ENCODE measurements at places on chromosomes 4 and X.

DNA sequence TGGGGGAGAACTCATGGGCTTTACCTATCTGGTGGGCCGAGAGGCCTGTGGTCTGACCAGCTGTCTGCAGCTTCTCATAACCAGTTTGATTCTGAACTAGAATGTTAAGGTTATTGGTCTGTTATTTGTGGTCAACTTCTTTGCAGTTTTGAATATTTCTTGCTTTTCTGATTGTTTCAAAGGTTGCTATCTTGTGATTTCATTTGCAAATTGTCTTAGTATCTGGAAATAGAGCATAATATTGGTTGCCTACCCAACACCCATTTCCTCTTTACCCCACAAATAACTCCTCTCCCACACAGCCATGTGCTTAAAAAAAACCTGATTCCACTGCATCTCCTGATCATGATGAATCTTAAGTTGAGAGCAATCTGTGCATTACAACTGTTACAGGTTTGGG lies 39.1 kb upstream of the BMP2K start:
- no peak for DNase-seq

- DNase-seq, result no peak
Observed at GRCh38 chr4:148649652-148650331, 207.6 kb upstream of the NR3C2 start.

GRCh38 chrX:49174723-49175122 lies 3.0 kb downstream of the PLP2 start:
- DNase-seq, result no peak

- no peak for DNase-seq
Observed at GRCh38 chrX:981791-982626, 230.4 kb downstream of the CRLF2 start.

DNA sequence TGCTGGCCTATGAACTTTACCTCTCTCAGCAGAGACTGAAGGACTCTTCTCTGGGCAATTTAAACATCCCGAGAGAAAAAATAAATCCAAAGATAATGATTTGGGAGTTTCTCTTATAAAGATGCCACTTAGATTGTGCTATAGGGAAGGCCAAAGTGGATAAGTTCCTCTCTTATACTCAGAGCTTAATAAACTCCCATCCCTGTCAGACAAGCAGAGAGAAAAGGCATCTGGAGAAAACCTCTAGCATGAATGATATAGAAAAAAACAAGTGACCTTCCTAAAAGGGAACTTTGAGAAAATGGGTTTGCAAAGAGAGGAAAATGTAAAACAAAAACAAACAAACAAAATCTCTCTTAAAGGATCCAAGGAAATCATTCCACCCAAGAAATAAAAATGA lies 199.4 kb downstream of the PALLD start:
- no peak for DNase-seq

- DNase-seq, result no peak
Observed at GRCh38 chr4:8459867-8460445, 19.4 kb downstream of the TRMT44 start.
